ENCODE measurements at places on chromosomes 6 and 20.
A peak's percentile ranks its signal among the peaks of the same experiment; 100 is the strongest.

DNA sequence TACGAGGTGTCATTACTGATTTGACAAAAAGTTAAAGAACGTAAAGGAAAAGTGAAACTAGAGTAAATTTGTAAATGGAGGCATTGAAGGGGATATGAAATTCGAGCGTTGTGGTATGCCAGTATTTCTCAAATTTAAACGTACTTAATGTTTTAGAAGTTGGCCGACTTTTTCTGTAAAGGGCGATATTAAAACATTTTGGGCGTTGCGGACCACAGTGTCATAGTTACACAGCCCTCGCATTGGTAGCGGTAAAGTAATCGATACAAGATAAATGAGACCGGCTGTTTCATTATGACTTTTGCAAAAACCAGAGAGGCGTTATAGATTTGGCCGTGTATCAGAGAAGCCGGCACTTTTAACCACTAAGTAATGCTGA, 39.6 kb downstream of the OR2B2 start:
- no peak for DNase-seq

DNA sequence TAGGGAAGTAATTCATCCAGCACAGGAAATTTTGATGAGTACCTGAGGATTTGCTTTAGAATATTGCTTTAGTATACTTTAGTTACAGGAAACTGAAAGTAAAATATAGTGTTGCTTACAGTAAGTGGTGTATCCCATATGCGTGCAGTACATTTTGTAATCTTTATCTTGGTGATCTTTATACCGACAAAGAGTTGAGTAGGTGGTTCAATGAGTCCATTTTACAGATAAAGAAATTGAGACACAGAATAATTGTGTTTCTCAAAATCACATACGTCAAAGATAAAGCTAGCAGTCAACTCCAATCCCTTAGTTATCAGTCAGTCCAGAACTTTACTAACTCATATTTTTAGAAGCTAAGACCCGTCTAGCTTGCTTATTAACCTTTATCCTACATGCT, 65.8 kb upstream of the E2F3 start:
- DNase-seq: no peak

- DNase-seq: no peak
These were observed 110.5 kb downstream of the IRF4 start for GRCh38 chr6:501891-502601.

DNA sequence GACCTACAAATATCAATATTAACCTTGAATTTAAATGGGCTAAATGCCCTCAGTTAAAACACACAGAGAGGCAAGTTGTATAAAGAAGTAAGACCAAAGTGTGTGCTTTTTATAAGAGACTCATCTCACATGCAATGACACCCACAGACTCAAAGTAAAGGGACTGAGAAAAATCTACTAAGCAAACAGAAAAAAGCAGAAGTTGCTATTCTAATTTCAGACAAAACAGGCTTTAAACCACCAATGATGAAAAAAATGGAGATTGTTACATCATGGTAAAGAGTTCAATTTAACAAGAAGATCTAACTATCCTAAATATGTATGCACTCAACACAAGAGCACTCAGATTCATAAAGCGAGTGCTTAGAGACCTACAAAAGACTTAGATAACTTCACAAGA, 741.9 kb upstream of the MARCKS start:
- DNase-seq: no peak

GRCh38 chr6:36692861-36693702, 4.5 kb upstream of the RAB44 start:
- DNase-seq: no peak

DNA sequence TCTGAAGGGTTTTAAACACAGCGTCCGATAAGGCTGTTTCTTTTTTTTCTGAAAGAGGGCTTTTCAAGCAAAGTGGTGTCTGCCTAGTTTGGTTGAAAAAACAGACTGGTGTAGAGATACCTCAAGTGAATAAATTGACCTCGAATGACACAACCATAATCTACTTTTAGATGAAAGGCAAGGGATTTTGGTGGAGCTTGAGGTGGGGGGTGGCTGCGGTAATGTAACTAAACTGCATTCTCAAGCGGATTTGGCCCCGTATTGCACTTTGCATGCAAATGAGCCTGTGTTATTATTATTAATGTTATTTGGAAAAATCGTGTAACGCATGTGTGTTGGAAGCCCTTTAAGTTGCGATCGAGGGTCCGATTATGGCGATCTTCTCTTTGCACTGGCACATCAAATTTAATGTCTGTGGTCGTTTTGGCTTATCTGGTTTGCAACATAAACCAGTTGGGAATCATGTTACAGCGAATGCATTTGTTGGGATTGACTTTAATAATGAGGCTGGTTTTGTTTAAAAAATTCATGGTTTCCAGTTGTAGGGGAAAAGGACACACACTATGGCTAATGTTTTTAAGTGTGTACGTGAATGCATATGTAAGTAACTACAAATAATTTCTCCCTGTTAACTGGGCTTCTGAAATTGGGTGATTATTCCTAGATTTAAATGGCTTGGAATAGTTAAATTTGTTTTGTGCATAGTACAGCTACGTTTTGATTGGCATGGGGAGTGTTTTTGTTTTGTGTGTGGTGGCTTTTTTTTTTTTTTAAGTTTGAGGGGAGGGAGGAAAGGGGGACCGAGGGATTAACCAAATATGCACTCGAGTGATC, 1.0 kb downstream of the JARID2 start:
- DNase-seq: peak; percentile 49

GRCh38 chr6:159059885-159060506, 15.2 kb upstream of the TAGAP start:
- no peak for DNase-seq

Data from stimulated activated naive CD4-positive, alpha-beta T cell (primary cell).